Right renal cortex interstitium (tissue), 3 donors: ENCODE measurements at places on chromosomes 5 and 9.

DNA sequence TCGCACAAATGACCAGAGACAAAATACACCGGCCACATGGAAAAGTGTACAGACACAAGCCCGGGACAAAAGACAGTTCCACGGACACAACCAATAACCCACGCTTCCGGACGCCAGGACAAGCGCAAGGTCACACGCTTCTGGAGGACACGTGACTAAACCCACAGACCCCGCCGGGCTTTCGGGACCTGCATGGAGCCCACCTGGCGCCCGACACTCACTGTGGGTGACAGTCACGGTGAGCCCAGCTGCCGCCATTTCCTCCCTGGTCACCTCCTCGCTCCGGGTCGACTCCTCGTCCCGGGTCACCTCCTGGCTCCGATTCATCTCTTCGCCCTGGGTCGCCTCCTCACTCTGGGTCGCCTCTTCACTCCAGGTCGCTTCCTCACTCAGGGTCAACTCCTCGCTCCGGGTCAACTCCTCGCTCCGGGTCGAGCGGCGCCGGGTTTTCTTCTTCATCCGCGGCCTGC is 470 bp downstream of the BAG1 start:
- no peak for DNase-seq

DNA sequence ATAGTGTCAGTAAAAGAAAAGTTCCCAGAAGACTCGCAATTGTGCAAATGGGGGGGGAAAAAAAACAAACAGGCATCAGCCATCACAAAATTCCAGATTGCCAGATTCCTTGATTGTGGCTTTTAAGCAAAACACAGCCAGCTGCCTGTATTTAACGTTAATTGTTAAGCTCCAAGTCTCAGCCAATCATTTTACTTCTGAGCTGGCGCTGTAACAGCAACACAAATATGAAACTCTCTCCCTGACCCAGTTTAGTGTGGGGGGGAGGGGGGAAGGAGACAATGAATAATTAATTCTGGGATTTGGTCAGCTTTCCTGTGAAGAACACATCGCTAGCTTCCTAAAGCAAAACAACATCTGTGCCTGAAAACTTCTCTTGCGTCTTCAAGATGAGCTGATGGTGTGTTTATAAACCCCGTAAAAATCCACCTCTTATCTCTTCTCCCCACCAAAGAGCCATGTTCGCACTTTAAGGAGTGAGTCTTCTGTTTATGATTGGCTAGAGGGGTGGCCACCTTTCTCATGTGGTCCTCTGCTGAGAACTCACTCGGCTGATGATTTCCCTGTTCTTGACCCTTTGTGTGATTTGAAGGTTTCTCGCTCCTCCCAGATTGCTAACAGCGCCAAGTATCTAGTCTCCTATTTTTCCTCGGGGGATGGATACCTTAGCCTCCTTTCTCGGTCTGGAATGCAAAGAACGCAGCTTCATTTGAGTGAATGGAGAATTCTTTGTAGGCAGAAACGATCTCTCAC is 160.2 kb upstream of the DAPK1 start:
- DNase-seq = no peak

DNA sequence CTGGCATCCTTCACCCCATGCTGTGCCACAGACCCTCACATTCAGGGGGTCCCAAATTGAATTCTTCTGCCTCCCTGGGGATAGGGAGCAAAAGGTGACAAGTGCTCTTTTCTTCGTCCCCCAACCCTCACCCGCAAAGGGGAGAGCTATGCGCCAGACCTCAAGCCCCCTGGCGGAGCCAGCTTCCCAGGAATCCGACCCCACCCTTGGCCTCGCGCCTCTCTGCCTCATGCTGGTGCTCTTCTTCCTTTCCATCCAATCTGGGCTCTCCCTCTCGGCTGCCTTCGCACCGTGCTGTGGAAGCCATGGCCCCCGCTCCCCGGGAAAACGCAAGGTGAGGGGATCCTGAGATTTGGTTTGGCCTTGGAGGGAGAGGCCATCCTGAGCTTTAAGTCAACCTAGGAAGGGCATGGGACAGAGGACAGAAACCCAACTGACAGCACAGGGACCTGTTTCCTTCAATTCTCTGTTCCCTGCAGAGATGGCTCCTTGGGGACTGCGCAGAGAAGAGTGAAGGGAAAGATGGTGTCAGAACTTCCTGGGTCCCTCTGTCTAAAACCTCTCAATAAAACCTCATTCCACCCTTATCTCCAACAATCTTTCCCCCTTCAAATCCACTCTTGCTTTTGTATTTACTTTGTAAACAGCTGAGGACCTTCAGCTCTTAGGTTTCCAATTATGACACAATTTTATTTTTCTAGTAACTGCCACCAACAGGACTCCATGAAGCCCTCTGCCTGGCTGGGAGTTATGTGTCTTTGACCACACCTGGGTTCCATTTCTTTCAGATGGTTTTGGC is 36.3 kb upstream of the CRB2 start:
- DNase-seq = no peak

- DNase-seq = no peak
These were observed 165.6 kb downstream of the YTHDC2 start for GRCh38 chr5:113678924-113679575.

GRCh38 chr5:88854769-88855168 is 28.2 kb downstream of the MEF2C start:
- no peak for DNase-seq

GRCh38 chr9:129481810-129482511 is 138.9 kb downstream of the C9orf50 start:
- DNase-seq = no peak

GRCh38 chr5:24899180-24899579 is 254.4 kb upstream of the CDH10 start:
- DNase-seq = no peak

GRCh38 chr5:176497852-176498251 is 39.4 kb downstream of the RNF44 start:
- DNase-seq = no peak

DNA sequence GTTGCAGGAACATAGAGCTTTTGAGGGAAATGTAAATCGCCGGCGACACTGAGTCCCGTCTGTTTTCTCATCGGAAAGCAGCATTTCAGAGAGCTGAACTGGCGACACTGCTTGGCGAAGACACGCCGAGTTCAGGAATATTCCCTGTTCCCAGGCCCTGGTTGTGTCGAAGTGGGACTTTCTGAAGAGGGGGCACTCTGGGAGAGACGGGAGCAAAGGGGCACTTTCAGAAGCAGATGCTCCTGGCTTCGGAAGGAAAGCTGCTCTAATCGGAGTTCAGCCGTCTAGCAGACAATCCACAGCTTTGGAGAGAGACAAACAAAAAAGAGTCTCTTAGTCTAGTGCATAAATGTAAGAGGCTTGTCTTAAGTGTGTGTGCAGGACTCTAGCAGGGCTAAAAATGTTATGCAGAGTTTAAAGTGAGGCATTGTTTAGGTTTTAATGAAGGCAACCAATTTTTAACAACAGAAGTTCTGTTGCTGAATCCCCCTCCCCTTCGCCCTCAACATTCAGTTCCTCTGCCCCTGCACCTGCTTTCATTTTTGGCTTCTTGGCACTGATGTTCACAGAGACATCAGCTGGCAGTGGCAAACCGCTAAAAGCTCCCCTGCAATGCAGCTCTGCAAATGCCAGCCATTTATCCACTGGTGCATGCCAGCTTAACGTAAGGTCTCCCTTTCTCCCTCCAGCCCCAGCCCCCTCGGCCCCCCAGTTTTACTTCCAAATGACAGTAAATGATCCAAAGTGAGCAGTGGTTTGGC is 289.5 kb upstream of the MPDZ start:
- DNase-seq = no peak

DNA sequence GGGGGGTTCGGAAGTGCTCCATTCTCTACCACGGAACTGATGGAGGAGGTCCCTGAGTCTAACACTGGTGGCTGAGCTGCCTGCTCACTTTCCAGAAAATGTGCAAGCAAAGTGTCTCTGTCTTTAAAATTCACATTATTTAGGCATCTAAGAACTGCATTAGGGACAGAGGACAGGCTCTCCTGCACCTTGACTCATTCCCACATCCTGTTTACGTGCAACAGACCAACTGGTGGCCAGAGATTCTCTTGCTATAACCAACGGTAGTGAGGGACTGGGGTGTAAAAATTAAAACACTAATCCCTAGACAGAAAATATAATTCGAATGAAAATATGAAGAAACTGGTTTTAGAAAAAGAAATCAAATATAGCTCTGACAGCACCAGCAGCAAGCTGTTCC is 320.9 kb downstream of the IRX2 start:
- no peak for DNase-seq

- no peak for DNase-seq
These were observed 72.8 kb downstream of the NR6A1 start for GRCh38 chr9:124698265-124698664.

DNA sequence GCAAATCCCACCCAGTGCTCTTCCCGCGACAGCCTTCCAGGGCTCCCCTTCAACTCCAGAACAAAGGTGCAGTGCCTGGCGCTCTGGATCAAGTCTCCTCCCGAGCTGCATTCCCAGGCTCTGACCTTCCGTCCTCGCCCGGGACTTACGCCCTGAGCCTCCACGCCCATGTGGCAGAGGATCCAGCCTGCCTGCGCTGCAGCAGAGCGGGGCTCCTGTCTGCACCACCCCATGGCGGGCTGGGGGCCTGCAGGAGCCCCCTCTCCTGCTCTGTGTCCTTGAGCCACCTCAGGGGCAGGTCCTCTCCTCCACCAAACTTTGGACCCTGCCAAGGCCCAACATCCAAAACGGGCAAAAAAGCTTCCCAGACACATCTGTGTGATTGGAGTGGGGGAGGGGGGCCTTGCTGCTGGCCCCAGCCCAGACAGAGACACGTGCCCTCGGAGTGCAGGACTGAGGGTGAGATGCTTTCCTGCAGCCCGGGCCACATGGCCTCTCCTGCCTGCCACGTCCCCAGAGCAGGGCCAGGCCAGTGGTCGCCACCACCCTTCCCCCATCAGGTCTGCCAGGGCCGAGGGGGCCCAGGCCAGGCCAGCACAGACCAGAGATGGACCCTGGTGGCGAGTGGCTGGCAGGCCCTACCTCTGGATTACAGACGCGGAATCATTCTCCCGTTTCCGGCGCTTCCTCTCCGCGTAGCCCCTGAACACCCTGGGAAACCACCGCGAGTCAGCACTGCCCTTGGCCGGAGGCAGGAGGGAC is 4.4 kb downstream of the NSMF start:
- no peak for DNase-seq

GRCh38 chr5:107387526-107388140 is 283.1 kb downstream of the EFNA5 start:
- DNase-seq = no peak

GRCh38 chr5:124996023-124996763 is 249.8 kb upstream of the ZNF608 start:
- DNase-seq = no peak

DNA sequence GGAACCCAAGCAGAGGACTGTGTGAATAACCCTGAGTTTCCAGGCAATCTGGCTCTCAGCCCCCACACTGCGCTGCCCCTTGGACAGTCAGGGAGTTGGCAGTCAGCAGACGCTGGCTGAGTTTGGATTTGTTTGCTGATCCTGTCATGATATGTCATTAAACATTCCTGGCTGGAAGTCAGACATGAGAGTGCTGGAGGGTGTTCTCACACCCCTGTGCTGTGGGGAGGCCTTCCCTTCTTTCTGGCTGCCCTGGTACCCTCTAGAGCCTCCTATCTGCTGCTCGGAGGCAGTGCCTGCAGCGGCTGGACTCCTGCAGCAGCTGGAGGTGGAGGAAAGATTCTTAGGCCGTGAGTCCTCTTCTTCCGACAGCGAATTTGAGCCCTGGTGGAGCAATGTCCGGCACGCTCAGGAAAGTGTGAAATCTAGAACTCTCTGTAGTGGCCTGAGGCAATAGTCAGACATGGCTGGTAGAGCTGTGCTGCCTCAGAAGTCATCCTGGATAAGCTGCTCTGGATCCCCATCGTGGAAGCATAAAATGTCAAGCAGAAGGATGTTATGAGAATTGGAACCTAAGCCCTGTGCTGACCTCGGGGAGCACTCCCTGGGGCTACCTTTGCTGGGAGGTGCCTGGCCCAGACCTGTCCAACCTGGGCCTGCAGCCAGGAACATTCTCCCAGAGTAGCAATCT is 72.0 kb downstream of the PDE8B start:
- DNase-seq = no peak

DNA sequence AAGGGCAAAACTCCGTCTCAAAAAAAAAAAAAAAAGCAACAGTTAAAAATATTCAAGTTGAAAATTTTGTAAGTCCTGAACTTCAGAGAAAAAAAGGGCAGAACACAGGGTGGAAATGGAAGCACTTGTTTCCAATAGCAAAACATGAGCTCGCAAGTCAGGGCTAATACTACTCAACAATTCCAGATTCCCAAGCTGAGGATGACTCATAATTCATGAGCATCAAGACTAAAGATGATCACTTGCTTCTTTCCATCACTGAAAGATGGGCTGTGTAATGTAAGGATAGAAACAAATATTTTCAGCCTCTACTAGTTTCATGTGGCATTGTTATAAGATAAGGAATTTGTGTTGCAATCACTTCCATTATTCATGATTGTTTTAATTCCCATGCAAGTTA is 33.5 kb upstream of the FST start:
- no peak for DNase-seq

DNA sequence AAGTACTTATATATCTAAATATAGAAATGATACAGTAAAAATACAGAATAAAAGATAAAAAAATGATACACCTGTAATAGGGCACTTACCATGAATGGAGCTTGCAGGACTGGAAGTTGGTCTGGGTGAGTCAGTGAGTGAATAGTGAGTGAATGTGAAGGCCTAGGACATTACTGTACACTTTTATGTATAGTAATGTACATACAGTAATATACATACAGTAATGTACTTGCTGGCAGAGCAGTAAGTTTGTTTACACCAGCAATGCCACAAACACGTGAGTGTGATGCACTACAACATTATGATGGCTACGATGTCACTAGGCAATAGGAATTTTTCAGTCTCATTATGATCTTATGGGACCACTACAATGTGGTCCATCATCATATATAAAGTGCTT is 34.2 kb downstream of the SUSD1 start:
- DNase-seq = no peak

DNA sequence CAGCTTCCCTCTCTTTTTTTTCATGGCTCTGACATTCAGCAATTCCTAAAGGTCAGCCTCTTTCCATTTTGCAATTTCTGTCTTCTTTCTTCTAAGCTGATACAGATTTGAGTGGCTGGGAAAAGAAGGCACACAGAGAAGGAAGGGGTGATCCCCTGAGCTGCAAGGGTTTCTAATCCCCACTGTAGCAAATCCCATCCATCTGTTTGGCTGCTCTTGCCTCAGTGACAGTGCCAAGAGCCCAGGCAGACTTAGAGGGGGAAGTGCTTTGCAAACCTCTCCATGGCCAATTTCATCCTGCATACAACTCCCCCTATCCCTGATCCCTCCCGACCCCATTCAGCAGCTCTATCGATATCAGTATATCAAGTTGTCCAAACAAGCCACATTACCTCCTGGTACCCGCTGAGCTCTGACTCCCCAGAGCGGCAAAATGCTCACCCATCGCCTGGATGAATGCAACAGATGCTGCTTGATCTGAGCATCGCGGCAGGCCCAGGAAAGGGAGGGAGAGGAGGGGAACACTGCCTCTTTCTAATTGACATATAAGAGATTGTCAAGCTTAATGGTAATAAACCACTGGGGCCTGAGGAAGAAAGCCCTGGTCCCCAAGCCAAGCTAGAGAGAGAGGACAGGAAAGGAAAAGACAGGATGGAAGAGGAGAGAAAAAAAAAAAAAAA is 268.9 kb downstream of the ASTN2 start:
- DNase-seq = no peak

GRCh38 chr9:31210978-31211570 is 1173.4 kb upstream of the ACO1 start:
- no peak for DNase-seq
